ENCODE measurements at places on chromosomes 1 and 21.

- DNase-seq = no peak
These were observed 5.2 kb downstream of the PRDX1 start for GRCh38 chr1:45516465-45516864.

GRCh38 chr1:54500107-54500431, 48.0 kb upstream of the ACOT11 start:
- DNase-seq = no peak

- no peak for DNase-seq
These were observed 64.1 kb upstream of the LRP8 start for GRCh38 chr1:53391982-53392381.

- no peak for DNase-seq
These were observed 125.1 kb downstream of the GIPC2 start for GRCh38 chr1:78170859-78171258.

DNA sequence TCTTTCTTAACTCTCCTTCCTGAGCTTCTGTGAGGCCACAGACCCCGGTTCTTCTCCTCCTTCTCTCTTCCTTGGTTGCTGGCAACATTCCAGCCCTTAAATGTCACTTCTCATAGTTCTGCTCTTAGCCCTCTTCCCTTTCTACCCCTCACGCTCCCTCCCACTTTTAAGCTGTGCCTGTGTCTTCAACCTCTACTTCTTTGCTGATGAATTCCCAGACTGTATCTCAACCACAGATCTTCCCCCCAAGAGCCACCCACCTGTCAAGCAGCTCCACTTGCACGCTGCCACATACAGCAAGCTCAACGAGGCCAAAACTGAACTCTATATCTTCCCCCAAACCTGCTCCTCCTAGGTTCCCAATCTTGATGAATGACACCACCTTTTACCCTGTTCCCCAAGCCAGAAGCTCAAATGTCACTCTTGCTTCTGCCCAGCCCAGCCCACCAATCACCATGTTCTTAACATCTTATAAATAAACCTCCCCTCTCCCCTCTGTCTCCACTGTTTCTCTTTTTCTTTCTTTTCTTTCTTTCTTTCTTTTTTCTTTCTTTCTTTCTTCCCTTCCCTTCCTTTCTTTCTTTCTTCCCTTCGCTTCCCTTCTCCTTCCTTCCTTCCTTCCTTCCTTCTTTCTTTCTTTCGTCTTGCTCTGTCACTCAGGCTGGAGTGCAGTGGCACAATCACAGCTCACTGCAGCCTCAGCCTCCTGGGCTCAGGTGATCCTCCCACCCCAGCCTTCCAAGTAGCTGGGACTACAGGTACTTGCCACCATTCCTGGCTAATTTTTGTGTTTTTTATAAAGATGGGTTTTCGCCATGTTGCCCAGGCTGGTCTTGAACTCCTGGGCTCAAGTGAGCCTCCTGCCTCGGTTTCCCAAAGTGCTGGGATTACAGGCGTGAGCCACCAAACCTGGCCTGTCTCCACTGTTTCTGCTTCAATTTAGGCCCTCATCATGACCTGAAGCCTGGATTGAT, 19.8 kb upstream of the PTP4A2 start:
- no peak for DNase-seq

- DNase-seq = no peak
These were observed 1.1 kb downstream of the HLX start for GRCh38 chr1:220880362-220880670.

GRCh38 chr1:6614019-6614928, 743 bp downstream of the PHF13 start:
- peak; percentile 17 for DNase-seq

DNA sequence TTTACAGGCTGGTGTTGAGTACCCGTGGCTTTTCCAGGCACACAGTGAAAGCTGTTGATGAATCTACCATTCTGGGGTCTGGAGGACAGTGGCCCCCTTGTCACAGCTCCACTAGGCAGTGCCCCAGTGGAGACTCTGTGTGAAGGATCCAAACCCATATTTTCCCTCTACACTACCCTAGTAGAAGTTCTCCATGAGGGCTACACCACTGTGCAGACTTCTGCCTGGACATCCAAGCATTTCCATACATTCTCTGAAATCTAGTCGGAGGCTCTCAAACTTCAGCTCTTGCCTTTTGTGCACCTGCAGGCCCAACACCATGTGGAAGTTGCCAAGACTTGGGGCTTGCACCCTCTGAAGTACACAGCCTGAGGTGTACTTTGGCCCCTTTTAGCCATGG, 227.8 kb downstream of the BACH1 start:
- no peak for DNase-seq

- no peak for DNase-seq
These were observed 11.3 kb downstream of the LRRC8C start for GRCh38 chr1:89644119-89644814.

GRCh38 chr1:221315330-221315729, 426.6 kb downstream of the DUSP10 start:
- DNase-seq = no peak

DNA sequence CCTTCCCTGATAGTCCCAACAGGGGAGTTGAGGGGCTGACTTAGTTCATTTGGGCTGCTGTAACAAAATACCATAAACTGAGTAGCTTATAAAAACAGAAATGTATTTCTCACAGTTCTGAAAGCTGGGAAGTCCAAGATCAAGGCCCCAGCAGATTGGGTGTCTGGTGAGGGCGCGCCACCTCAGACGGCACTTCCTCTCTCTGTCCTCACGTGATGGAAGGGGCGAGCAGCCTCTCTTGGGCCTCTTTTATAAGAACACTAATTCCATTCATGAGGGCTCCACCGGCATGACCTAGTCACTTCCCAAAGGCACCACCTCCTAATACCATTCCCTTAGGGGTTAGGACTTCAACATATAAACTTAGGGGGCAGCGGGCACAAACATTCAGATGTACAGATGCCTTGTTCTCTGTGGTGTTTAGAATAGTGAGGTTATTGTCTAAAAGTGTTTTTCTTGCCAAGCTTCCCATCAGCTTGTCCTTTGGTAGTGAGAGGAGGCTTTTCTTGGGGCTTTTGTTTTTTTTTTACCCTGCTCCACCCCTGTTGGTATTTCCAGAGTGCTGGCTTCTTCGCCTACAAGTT, 20.3 kb downstream of the NIPAL3 start:
- DNase-seq = peak; percentile 41

Data from hippocampal formation (tissue), 2 donors.